ENCODE measurements at places on chromosomes 11 and 22.

DNA sequence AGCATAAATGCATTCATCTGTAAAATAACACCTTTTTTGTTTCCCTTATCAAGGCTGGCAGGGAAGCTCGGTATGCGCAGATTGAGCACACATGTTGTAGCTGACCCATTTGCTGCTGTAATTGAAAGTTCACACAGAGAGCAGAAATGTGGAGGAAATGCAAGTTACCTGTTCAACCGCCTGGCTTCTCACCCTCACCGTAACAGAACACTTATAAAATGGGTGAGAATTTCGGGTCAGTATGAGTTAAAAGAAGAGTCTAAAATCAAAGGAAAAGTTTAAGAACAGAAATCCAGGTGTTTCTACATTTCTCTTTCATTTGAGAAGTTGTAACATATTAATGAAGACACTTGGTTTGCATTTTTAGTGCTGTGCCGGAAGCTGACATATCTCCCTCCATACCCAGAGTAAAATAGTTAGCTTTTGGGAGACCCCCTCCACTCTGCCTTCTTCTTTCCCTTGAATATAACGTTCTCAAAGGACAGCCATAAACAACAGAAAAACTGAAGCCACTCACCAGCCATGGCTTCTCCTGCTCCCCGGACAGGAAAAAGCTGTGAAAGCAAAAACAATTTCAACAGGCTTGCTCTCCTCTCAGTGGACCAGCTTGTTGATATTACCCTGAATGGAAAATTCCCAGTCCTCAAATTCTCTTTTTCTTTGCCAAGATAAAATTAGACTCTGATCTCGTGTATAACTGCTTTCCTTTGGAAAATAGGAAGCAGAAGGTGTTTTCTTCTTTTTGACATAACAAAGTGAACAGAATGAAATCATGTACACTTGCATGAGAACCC is at the start of gene CASP12:
CASP12 (minus strand) TSS at position 570 of the 794 bp plus-strand sequence.
- DNase-seq: peak; percentile 21

GRCh38 chr11:24246715-24247114 is 250.1 kb upstream of the LUZP2 start:
- DNase-seq: no peak

- no peak for DNase-seq
Measured at GRCh38 chr11:108729227-108729871, 64.5 kb downstream of the DDX10 start.

DNA sequence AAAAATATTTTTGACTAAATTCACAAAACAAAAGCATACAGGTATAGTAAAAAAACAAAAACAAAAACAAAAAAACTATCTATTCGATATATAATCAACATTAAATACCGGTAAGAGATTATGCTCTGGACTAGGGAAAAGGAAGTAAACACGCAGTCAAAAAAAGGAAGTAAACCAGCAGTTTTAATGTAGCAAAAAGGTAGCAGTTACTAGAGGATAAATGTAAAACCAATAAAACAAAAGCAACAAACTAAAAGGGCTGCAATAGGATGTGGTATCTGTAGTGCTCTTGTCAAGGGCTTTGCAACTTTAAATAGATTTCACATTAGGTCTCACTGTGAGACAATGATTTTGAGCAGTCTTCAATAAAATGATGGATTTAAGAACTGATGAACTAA is 2.4 kb downstream of the TRIM22 start:
- DNase-seq: no peak

- no peak for DNase-seq
Measured at GRCh38 chr22:23383491-23384361, 196.4 kb downstream of the IGLL1 start.

GRCh38 chr22:50064453-50064852 is 6.4 kb upstream of the TTLL8 start:
- no peak for DNase-seq

DNA sequence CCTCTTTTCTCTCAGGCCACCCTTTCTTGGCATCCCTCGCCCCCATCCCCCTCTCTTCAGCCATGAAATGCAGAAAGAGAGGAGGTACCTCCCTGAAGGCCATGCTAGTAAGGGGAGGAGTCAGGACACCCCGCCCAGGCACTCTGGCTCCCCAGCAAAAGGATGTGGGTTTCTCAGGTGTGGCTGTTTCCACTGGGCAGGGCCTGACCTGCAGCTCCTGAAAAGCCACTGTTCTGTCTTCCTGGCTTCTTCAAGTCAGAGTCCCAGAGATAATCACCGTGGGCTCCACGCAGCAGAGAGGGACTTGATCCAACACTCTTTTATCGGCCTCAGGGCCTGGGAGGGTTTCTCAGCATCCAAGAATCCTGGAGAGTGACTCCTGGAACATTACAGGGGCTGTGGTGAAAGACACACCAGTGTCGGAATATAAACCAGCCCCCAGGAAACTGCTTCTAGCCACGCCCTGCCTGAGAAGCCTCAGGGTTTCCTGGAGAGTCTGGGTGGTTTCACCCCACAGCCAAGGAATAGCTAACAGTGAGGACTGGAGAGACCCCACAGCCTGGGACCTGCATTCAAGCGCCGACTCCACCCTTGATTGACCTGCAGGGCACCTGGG is 45.7 kb upstream of the TSPAN18 start:
- DNase-seq: peak; percentile 48

DNA sequence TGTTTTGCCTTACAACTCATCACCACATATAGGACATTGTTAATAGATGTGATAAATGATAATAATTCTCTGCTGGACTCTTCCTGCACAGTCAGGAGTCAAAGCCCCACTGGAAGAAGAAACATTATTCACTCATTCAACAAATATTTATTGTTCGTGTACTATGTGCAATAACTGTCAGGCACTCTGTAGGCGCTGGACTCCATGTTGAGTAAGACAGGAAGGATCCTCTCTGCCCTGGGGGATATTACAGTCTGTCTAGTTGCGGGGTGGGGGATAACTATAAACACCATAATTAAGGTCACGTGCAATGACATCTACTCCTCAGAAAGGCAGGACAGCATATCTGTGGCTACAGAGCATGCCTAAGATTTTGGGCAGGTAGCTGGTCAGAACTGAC is 281.1 kb downstream of the FAT3 start:
- DNase-seq: no peak

DNA sequence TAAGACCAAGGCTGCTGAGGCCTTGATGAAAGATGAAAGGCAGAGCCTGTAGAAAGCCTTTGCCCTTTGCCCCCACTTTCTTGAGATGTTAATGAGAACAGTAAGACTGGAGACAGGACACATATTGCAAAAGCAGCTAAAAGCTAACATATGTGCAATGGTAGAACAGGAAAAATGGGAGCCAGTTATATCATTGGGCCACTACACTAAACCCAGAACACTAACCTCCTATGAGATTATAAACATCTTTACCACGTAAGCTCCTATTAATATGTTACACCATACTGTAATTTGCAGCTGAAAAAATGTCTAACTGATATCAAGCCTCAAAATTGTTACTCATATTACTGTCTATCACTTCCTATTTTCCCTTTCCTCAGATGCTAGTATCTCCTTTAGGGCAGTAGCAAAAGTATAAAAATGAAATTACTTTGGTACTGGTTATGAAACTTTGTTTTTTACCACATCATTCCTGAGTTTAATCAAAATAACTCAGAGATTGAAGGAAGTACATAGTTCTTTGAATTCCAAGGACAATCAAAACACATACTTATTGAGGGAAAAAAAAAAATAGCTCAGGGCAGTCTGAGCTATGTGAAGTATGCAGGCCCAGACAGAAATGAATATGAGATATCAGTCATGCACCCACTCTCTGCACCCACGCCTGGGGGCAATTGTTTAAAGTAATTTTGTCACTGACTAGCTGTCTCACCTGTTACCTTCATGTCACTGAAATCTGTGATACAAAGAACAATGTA is 9.1 kb downstream of the HPS5 start:
- DNase-seq: no peak

DNA sequence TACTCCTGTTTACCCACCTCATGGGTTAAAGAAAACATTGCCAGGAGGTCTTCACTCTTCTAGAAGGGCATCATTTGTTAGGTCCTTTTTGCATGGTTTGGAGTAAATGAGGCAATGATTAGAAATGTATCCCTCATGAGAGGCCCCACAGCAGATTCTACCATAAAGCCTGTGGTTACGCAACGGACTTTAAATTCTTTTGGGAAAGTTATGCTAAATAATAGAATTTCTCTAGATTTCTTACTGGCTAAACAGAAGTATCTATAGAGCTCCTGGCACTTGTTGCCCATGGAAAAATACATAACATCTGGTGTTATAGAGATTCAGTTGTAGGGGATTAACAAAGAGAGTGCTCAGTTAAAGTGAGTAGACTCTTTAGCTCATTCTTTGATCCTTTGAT is 15.1 kb upstream of the ATXN10 start:
- DNase-seq: no peak

DNA sequence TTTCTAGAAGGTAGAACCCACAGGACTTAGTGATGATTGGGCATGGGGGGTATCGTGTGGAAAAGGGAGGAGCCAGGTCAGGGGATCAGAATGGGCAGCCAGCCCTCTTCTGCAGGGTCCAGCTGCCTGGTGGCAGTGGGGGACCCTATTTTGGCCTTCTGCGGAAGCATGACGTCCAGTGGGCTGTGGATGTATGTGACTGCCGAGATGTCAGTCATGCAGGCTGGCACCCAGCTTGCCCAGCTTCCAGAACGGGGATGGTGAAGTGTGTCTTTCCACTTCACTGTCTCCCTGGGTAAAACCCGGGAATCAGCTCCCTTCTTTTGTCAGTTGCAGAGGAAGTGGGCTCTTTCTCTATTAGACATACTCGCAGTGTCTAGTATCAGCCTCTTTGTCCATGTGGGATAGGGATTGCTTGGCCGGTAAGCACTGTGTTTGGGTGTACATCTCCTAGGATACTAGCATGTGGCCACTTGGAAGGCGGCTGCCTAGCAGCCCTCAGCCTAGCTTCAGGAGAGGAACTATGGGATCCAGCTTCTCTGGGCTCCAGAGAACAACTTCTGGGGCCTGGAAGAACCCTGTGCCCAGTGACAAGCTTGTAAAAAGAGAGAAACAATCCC is 51.4 kb downstream of the GRIK4 start:
- no peak for DNase-seq

DNA sequence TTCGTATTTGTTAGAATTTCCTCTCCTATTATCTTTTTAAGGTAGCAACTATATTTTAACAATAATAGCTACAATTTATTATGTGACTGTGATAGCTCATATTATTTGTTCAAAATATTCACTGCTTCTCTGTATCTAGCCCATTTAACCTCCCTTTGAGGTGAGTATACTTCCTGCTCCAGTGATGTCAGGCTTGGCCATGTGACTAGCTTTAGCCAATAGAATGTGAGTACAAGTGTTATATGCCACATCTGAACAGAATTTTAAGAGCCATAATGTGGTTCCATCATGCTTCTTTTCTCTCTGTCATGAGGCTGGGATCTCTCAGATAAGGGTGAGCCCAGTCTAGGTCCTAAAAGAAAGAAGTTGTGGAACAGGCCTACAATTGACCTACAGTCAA is 217.6 kb downstream of the TTC28 start:
- no peak for DNase-seq

DNA sequence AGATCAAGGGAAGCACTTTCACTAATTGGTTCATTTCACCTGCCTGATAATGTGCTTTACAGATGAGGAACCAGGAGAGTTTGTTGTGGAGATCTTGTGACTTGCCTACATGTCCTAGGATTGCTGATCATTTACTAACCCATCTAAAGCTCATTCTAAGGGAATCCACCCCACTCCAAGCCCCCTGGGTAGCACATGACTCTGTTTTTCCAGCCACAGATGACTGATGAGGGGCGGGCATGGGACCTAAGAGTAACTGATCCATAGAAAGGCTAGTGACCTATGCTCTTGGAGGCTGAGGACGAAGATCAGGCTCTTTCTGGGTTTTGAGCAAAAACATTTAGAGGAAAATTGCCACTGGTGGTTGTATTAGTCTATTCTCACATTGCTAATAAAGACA is 378.1 kb downstream of the CADM1 start:
- DNase-seq: no peak

DNA sequence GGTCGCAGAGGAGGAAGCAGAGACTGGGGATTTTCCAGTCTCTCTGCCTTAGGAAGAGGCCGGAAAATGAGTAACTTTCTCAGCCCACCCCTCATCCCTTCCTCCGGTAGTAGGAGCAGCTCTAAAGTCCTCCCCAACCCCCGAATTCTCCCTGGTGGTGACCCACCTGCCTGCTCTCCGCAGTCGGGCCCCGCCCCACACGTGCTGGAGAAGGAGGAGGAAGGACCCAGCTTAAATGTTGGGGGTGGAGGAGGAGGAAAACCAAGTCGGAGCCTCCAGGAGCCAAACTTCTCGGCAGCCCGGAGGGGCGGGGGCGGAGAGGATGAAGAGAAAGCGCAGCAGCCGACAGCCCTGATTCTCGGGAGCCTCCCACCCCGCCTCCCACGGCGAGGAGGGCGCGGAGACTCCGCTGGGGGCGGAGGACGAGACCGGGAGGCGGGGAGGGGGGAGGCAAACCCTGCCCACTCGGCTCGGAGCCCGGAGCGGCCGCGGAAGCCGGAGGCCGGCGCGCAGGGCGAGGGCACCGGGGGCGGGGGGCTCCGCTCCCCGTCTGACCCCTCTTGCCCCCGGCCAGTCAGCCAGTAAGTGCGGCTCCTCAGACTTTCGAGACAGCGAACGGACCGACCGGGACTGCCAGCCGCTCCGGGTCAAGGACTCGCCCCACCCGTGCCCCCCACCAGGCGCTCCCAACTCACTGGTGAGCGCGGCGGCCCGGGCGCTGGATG is at the start of gene TPBGL:
TPBGL (plus strand) TSS at position 464 of the 725 bp plus-strand sequence. CDS start 276 bp downstream, outside the sequence.
- DNase-seq: no peak

DNA sequence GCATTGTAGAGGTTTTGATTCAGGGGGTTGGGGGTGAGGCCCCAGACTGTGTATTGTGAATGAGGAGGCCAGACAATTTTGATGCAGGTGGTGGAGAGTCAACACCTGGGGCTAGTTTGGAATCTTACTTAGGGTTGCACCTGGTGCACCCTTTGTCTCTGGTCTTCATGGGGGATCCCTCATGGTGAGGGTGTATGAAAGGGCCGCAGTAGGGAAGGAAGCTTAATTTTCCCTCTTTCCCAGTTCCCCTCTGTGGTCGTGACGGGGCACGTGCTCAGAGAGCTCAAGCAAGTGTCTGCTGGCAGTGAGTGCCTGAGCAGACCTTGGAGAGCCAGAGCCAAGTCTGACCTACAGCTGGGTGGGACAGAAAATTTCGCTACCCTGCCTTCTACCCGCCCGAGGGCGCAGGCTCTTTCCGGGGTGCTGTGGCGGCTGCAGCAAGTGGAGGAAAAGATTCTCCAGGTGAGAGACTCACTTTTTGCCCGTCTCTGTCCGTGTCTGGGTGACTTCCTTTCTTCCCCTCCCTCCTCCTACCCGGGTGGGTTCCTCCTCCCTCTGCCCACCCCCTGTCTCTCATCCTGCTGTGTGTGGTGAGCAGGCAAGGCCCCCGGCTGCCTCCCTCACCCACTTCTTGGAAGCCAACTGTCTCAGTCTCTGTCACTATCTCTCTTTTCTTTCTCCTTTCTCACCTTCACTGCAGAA is 131.7 kb downstream of the MICAL2 start:
- DNase-seq: peak; percentile 15

DNA sequence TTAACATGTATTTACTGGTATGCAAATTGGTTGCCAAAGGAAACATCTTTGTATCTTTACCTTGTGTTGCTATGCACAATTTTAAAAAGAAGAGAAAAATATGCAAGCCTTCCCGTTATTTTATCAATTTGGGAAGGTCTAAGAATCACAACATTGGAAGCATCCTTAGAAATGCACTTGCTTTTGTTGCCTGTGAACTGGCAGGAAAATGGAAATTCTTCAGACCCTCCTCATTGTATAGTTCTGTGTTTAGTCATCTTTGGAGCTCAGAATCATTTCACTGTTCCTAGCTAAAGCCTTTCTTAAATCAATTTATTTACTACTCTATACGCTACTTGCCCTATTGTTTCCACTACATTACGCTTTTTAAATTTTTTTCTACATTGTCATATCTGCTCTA is 574.5 kb downstream of the DLG2 start:
- no peak for DNase-seq

GRCh38 chr11:68191661-68192579 is 21.2 kb downstream of the KMT5B start:
- no peak for DNase-seq
